ENCODE measurements at places on chromosomes 3 and 15.
A peak's percentile ranks its signal among the peaks of the same experiment; 100 is the strongest.

DNA sequence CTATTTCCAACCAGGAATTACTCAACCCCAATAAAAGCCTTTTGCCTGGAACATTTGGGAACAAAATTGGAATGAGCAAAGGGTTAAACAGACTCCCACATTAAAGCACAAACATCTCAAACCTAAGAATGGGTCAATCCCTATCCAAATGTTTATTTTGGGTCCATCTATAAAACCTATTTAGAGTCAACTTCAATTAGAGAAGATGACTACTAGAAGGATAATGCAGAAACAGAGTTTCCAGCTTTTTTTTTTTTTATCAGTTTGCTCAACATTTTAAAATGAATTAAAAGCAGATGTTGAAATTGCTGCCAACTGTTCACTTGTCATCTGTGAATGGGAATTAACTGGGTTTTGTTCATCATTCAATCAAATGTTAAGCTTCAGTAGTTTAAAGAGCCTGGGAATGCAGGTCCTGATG, 4.1 kb upstream of the TBC1D23 start:
- no peak for DNase-seq

- DNase-seq = no peak
These were observed 288.5 kb upstream of the WNT5A start for GRCh38 chr3:55775366-55776154.

- peak; percentile 18 for DNase-seq
These were observed 6.9 kb upstream of the TNFSF10 start for GRCh38 chr3:172530101-172530561.

DNA sequence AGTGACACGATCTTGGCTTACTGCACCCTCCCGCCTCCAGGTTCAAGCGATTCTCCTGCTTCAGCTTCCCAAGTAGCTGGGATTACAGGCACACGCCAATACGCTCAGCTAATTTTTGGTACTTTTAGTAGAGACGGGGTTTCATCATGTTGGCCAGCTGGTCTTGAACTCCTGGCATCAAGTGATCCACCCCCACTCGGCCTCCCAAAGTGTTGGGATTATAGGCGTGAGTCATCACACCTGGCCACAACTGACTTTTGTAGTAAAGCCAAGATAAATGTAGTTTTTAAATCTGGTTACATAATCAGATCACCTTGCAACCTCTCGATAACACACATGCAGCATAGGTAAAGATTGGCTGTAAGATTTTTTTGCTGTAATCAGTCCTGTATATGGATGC, 657.5 kb upstream of the DPPA4 start:
- no peak for DNase-seq

- DNase-seq = no peak
These were observed 113.4 kb downstream of the CCNL1 start for GRCh38 chr3:157046520-157046919.

DNA sequence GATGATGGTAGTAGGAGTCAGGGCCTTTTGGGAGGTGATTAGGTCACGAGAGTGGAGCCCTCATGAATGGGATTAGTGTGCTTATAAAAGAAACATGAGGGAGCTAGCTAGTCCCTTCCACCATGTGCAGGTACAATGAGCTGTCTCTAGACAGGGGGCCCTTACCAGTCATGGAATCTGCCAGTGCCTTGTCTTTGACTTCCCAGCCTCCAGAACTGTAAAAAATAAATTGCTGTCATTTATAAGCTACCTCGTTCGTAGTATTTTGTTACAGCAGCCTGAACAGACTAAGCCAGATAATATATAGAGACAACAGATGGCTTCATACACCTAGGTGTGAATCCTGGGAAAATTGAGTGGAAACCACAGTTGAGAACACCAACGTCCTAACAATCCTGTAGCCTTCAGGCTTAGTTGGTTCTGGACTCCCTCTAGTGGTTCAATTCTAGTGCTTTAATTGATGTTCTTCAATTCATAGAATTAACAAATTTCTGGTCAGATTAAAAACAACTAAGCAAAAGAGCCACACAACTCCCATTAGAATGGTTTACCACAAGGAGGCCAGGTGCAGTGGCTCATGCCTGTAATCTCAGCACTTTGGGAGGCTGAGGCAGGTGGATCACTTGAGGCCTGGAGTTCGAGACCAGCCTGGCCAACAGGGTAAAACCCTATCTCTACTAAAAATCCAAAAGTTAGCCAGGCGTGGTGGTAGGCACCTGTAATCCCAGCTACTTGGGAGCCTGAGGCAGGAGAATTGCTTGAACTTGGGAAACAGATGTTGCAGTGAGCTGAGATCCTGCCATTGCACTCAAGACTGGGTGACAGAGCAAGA, 21.3 kb upstream of the GATM start:
- no peak for DNase-seq

- no peak for DNase-seq
These were observed 29.4 kb upstream of the ATP8B4 start for GRCh38 chr15:50148362-50148963.

- no peak for DNase-seq
These were observed 13.6 kb downstream of the ARL6 start for GRCh38 chr3:97778152-97778551.
